Psoas muscle (tissue), 8 donors: ENCODE measurements at places on chromosomes 2 and 18. TPM values are rescaled to one million over a fixed set of nuclear protein-coding genes. Genes with fewer than 3 reads are reported as not detected.

GRCh38 chr2:215034154-215034553, 104.3 kb downstream of the ABCA12 start:
- no peak overlapping the region for H3K27ac ChIP-seq
- H3K27me3 ChIP-seq = no peaks in the 10 kb centered on the region
- no peak for DNase-seq
- H3K36me3 ChIP-seq = no peaks in the 10 kb centered on the region
- H3K4me3 ChIP-seq = no peak overlapping the region

MYCN gene
- 0.25 TPM for total RNA-seq

DNA sequence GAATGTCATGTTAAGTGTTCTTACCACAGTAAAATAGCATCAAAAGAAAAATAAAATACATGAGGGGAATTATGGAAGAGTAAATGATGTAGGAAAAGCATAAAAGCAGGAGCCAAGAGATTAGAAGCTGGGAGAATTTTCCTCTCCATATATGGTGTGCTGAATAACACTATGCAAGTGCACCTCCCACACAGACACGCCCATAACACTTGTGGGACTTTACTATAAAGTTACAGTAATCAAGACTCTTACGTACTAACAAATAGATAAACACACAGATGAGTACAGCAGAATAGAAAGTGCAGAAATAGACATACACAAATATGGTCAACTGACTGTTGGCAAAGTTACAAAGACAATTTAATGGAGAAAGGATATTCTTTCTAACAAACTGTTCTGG, 16.0 kb upstream of the SPHKAP start:
- no peaks in the 10 kb centered on the region for H3K4me1 ChIP-seq
- H3K27ac ChIP-seq = no peak overlapping the region
- no peak for DNase-seq
- no peaks in the 10 kb centered on the region for H3K27me3 ChIP-seq
- no peaks in the 10 kb centered on the region for H3K36me3 ChIP-seq

GRCh38 chr2:204706939-204707338, 161.7 kb downstream of the PARD3B start:
- H3K4me3 ChIP-seq = no peak overlapping the region
- no peak for DNase-seq
- no peak overlapping the region for H3K27ac ChIP-seq
- no peaks in the 10 kb centered on the region for H3K4me1 ChIP-seq
- no peaks in the 10 kb centered on the region for H3K36me3 ChIP-seq
- H3K27me3 ChIP-seq = no peaks in the 10 kb centered on the region

PNKD gene
- total RNA-seq = 39.6 TPM

DNA sequence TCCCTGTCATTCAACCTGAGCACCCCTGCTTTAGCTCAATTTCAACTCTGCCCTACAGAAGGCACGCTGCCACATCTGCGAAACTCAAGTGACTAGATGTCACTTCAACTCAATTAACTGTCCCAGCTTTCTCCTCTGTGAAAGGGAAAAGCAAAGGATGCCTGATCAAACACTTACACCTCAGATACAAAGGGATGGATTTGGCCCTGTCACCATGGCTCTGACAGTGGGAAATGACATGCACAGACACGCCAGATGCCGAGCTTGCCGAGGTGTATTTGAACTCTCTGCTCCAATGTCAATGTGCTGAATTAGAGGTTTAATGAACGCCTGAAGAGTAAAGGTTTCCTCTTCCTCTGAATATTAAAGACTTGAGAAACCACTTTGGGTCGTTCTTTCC, 481.1 kb downstream of the CBLN2 start:
- no peak overlapping the region for H3K4me3 ChIP-seq
- H3K4me1 ChIP-seq = no peaks in the 10 kb centered on the region
- no peak for DNase-seq
- H3K36me3 ChIP-seq = no peaks in the 10 kb centered on the region
- no peaks in the 10 kb centered on the region for H3K27me3 ChIP-seq

- no peak overlapping the region for H3K27ac ChIP-seq
- no peak overlapping the region for H3K4me3 ChIP-seq
- no peak for DNase-seq
Observed at GRCh38 chr18:48292782-48293424, 116.3 kb downstream of the ZBTB7C start.

DNA sequence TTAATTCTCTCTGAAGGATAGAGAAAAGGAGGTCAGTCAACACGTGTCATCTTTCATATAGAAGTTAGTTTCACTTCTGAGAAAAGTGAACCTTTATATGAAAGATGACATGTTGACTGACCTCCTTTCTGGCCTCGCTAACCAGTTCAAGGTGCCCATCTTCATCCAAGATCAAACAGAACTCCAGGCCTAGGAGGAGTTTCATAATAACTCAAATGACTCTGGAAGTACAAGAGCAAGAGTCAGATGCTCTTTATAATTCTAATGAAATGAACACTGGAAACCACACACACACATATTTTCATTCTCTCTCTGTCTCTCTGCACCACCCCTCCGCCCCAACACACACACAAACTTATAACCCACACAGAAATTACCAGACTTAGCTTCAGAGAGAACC, 16.3 kb downstream of the ANKRD44 start:
- H3K4me1 ChIP-seq = peaks cover 14% of the 10 kb centered on the region
- DNase-seq = no peak
- H3K27ac ChIP-seq = peak overlapping the region; percentile 17
- no peaks in the 10 kb centered on the region for H3K27me3 ChIP-seq
- no peak overlapping the region for H3K4me3 ChIP-seq

LIMS4 gene
- total RNA-seq = 1.6 TPM
